ENCODE measurements at places on chromosomes 7 and 10. TPM values are rescaled to one million over a fixed set of nuclear protein-coding genes. Genes with fewer than 3 reads are reported as not detected.

TMEM229A gene
- polyA plus RNA-seq, result 0.15 TPM

PHKG1 gene
- 26.7 TPM for polyA plus RNA-seq

PAX4 gene
- polyA plus RNA-seq, result not detected

YAE1 gene
- polyA plus RNA-seq, result 23.3 TPM

C10orf71 gene
- polyA plus RNA-seq, result 22.2 TPM

CALCR gene
- 9.9 TPM for polyA plus RNA-seq

FRMD4A gene
- polyA plus RNA-seq, result 43.5 TPM

RBM20 gene
- polyA plus RNA-seq, result 8.3 TPM

CPN1 gene
- not detected for polyA plus RNA-seq

SH3PXD2A gene
- 85.0 TPM for polyA plus RNA-seq

GRCh38 chr10:45502458-45502857 is 128.4 kb downstream of the ALOX5 start:
- no peak for DNase-seq

- no peak for DNase-seq
Observed at GRCh38 chr7:75795831-75796285, 17.7 kb downstream of the CCL24 start.

DNA sequence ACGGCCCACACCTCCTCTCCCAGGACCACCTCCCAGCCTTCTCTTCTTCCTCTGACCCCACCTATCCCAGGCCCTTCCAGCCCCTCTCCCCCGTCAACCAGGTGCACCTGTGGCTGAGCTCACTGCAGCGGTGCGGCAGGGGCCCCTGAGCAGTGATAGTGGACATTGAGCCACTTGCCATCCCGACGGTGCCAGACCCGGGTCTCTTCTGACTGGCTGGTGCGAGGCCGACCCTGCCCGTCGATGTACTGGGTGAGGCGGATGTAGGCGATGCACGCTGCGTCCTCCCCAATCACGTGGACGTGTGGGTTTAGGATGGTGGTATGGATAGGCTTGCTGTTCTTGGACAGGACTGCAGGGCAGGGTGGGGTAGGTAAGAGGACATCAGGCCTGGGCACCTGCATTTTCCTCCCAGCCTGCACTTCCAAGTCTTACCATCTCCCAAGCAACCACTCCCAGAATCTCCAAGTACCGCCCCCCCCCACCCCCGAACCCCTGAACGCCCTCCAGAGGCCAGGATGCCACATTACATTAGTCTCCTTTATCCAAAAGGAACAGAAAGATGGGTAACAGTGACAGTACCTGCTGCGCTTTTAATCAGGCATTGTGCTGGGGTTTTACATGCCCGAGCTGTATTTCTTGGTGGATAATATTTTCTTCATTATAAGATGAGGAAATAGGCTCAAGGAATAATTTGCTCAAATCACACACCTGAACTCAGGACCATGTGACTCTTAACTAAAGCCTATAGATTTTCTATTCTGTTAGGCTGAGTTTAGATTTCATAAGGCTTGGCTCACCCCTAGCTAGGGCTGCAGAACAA is 3.7 kb upstream of the NDST2 start:
- DNase-seq, result no peak

GRCh38 chr10:47381427-47382379 is 2.4 kb downstream of the ZNF488 start:
- DNase-seq, result no peak

- DNase-seq, result no peak
Observed at GRCh38 chr10:14048930-14049613, 281.7 kb downstream of the FRMD4A start.

DNA sequence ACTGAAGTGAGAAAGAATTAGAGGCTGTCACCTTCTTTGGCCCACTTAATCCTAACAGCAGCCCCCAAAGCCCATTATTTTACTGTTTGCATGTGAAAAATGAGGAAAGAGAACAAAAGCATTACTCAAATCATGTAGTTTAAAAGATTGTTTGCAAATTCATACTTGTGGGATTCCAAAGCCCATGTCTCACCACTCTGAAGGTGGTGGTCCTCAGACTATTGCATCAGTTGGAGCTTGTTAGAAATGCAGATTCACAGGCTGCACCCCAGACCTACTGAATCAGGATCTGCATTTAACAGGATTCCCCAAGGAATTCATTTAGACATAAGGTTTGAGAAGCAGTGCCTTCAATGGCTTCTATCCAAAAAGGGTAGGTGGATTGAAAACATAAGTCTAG is 93.7 kb upstream of the PDE1C start:
- no peak for DNase-seq

DNA sequence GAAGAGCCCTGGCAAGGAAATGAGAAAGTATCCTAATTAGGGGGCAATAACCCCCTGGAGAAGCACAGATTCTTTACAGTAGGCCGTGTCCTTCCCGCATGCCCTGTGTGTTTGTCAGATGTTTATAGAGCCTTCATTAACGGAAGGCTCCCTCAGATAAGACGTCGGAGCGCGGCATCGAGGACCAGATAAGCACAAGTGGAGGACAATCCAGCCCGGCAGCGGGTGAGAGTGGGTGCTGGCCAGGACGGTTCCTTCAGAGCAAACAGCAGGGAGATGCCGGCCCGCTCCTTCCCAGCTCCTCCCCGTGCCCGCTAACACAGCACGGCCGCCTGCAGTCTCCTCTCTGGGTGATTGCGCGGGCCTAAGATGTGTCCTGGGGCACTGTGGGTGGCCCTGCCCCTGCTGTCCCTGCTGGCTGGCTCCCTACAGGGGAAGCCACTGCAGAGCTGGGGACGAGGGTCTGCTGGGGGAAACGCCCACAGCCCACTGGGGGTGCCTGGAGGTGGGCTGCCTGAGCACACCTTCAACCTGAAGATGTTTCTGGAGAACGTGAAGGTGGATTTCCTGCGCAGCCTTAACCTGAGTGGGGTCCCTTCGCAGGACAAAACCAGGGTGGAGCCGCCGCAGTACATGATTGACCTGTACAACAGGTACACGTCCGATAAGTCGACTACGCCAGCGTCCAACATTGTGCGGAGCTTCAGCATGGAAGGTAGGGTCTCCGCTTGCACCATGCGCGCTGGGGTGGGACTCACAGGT is at the start of gene GDF2:
GDF2 (plus strand) TSS at position 155 of the 762 bp plus-strand sequence; CDS start at position 370, 215 bp downstream.
- DNase-seq, result no peak

DNA sequence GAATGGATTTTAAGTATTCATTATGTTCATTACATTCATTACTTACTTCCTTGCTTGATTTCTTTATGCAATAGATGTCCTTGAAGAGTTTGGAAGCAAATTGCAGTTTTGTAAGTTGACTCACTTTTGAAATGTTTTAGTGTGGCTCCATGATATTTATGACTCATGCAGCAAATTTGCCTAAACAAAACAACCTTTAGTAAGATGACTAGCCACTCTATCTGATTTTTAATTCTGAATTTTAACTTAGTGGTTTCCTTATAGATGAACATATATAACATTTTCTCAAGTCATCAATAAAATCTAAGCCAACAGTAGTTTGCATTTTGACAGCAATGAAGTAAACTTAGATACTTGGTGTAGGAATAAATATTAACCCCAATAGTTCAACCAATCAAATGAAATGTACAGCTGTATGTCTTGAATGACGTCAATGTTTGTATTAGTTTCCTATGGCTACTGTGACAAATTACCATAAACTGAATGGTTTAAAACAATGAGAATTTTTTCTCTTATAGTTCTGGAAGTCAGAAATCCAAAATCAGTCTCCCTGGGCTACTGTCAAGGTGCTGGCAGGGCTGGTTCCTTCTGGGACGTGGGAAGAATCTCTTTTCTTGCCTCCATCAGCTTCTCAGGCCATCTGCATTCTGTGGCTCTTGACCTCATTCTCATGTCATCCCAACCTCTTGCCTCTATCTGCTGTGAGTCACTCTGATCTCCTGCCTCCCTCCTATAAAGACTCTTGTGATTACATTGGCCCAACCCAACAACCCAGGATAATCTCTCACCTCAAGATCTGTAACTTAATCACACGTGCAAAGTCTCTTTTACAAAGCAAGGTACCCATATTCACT is 73.4 kb downstream of the AHR start:
- DNase-seq, result no peak

DNA sequence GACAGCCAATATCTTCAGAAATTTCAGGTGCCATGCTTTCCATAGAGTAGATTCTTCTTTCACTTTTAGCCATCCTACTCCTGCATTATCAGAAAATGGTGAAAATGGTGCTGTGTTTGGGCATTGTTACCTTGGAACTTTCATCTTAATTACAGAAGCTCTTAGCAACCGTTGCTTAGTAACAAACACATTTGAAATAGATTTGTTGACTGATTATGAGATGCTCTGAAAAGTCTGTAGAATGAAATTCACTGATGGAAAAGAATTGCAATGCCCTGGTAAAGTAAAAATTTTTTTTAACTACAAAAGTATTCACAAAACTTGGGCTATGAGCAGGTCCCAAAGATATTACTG is 249.3 kb upstream of the NEBL start:
- DNase-seq, result no peak

- no peak for DNase-seq
Observed at GRCh38 chr10:91311601-91312381, 91.3 kb downstream of the PCGF5 start.

GRCh38 chr10:64277536-64277935 is 756.3 kb downstream of the REEP3 start:
- DNase-seq, result no peak

DNA sequence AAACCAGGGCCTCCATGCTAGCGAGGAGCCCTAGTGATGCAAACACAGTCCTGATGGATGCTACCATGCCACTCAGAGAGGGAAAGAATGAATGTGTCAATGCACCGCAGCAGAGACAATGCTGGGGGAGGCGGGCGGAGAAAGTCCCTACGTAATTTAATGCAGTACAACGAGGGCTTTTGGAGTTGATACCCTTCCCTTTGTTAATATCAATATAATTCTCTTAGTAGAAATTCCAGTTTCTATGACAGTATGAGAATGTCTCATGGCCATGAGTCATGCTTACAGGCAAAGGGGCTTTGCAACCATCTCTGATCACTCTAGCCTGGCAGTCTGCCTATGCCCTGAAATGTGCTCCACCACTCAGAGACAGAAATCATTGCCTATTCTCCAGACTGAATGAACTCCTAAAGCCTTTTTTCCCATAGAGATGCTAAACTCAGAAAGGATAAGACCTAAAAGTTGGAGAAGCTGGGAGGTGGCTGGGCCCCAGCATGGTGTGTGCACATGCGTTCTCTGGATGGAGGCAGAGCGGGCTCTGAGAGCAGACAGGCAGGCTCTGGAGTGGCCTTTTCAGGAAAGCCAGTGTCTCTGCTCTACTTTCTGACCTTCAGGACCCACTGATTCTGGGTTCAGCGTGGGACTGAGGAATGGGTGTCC is 20.3 kb upstream of the GIMAP2 start:
- DNase-seq, result no peak

GRCh38 chr7:106065575-106066500 is 46.3 kb downstream of the SYPL1 start:
- no peak for DNase-seq

DNA sequence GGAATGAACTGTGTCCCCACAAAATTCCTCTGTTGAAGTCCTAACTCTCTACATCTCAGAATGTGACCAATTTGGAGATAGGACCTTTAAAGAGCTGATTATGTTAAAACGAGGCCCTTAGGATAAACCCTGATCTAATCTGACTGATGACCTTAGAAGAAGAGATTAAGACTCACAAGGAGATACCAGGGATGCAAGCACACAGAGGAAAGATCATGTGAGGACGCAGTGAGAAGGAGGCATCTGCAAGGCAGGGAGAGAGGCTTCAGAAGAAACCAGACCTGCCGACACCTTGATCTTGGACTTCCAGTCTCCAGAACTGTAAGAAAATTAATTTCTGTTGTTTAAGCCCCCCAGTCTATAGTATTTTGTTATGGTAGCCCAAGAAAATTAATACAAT is 94.9 kb upstream of the ZNF800 start:
- DNase-seq, result no peak

GRCh38 chr7:159068488-159068811 is 76.2 kb downstream of the VIPR2 start:
- peak; percentile 93 for DNase-seq

GRCh38 chr7:102467581-102468477 is 3.0 kb downstream of the LRWD1 start:
- DNase-seq, result no peak

GRCh38 chr10:100174699-100175677 is 10.8 kb downstream of the ERLIN1 start:
- DNase-seq, result no peak

GRCh38 chr7:150719436-150719835 is 3.0 kb downstream of the GIMAP1 start:
- no peak for DNase-seq

- peak; percentile 42 for DNase-seq
Observed at GRCh38 chr7:121272676-121273075, 56.1 kb upstream of the WNT16 start.

GRCh38 chr7:105198223-105198622 is 184.2 kb downstream of the KMT2E start:
- DNase-seq, result peak; percentile 76

- DNase-seq, result peak; percentile 30
Observed at GRCh38 chr10:16792675-16793074, 24.5 kb downstream of the RSU1 start.

DNA sequence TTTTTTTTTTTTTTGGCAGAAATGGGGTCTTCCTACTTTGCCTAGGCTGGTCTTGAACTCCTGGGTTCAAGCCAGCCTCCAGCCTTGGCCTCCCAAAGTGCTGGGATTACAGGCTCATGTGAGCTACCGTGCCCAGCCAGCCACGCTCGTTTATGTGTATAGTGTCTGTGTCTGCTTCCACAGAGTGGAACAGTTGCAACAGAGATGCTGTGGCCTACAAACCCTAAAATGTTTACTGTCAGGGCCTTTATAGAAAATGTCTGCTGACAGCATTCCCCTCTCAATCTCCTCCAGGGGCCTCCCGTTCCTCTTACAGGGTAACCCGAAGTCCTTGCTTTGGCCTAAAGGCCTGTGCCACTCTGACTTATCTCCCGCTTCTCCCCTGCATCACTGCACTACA is 87.6 kb upstream of the LEP start:
- DNase-seq, result no peak

GRCh38 chr7:65453341-65454030 is 79.8 kb downstream of the ZNF92 start:
- no peak for DNase-seq

DNA sequence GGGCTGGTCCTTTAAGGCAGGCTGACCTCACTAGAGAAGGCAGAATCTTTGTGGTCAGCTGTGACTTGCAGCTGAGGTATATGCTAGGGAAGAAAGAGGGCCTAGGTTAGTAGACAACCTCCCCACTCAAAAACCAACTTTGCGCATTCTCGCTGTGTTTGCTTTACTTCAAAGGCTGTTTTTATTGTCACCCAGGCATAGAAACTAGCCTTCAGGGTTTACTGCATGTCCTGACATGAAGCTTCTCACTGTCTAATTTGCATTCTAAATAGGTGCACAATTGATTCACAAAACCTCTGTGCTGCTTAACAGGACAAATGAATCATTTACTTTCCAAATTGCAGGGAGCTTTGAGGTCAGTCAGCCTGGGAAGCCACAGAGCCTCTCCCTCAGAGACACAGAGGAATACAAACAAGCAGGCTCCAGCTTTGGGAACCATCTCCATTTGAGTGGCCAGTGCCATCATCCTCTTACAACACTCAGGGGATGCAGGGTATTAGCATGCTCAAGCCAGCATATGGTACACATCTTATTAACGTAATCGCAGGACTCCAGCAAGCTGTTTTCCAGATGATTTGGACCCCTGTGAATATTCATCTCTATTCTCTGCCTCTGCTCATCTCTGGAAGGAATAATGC is 596.4 kb upstream of the GHITM start:
- DNase-seq, result no peak

GRCh38 chr7:157622408-157623205 is 285.8 kb downstream of the DNAJB6 start:
- DNase-seq, result no peak
